Kasumi-1 (cell line): ENCODE measurements at places on chromosomes 12 and 14.

DNA sequence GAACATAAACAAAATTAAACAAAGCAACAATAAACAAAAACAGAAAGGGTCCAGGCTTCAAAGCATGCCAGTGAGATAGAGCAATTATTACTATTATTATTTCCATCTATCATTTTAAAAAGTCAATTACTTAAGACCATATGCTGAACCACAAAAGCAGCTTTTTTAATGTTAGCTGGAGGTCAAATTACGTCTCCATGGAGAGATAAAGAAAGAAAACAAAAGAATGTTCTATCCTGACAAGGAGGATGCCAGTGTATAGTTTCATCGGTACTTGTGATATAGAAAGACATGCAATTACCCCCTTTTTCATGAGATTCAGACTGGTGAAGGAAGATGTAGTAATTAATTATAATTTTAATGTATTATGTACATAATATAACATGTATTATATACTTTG is 81.6 kb upstream of the DCN start:
- DNase-seq = no peak

DNA sequence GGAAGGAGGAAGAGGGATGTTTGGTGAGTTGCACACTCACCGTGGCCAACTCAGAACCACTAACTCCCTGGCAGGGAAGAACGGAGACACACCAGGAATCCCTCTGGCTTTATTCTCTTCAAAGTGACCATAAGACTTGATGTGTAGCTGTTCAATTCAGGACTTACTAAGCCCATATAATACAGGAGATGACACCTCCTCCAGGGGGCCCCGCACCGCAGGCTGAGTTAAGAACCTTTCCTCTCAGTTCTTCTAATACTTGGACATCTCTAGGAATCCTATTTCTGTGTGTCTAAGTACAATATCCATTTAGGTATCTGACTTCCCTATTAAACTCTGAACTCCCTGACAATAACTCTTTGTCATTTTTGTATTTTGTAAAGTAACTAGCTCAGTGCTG is 49.5 kb downstream of the DCAF4 start:
- no peak for DNase-seq

- DNase-seq = no peak
Observed at GRCh38 chr14:91068642-91069041, 8.2 kb upstream of the RPS6KA5 start.

DNA sequence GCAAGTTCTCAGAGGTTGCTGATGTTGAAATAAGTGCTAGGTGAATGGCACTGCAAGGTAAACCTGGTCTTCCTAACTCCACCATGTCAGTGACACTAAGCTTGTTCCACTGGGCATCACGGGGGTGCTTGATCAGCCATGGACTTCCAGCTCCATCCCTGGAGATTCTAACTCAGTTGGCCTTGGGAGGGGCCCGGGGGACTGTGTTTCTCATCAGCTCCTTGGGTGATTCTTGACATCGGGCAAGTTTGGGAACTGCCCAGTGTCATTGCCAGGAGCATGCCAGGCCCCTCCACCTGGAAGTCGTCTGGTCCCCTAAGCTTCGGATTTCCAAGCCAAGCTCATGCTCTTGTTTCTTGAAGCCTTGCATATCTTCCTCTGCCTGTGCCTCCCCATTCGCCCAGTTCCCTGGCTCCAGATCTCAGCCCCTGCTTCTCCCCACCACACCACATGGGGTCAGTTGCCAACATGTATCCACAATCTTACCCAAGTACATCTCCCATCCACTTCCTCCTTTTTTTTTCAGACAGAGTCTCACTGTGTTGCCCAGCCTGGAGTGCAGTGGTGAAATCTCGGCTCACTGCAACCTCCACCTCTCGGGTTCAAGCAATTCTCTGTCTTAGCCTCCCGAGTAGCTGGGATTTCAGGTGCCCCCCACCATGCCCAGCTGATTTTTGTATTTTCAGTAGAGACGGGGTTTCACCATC is 30.7 kb upstream of the RFLNA start:
- no peak for DNase-seq

- DNase-seq = no peak
Observed at GRCh38 chr14:104171029-104171697, 32.8 kb downstream of the KIF26A start.

DNA sequence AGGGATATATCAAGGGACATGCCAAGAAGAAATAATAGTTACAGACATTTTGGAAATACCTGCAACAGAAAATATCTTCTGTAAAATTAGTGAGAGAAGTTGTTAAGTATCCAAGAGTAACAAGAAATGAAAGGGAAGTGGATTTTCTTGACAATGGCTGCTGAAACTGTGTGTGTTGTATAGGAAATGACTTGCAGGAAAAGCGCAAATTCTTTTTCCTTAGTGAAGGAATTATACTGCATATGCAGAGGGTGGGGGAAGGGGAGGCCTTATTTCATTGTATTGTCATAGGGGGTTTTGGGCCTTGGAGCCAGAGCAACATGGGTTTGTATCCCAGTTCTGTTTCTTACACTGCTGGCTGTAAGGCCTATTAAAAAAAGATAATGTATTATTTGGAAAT is 84.4 kb upstream of the DDHD1 start:
- no peak for DNase-seq

GRCh38 chr12:124323771-124324530 is 29.1 kb downstream of the RFLNA start:
- DNase-seq = no peak

DNA sequence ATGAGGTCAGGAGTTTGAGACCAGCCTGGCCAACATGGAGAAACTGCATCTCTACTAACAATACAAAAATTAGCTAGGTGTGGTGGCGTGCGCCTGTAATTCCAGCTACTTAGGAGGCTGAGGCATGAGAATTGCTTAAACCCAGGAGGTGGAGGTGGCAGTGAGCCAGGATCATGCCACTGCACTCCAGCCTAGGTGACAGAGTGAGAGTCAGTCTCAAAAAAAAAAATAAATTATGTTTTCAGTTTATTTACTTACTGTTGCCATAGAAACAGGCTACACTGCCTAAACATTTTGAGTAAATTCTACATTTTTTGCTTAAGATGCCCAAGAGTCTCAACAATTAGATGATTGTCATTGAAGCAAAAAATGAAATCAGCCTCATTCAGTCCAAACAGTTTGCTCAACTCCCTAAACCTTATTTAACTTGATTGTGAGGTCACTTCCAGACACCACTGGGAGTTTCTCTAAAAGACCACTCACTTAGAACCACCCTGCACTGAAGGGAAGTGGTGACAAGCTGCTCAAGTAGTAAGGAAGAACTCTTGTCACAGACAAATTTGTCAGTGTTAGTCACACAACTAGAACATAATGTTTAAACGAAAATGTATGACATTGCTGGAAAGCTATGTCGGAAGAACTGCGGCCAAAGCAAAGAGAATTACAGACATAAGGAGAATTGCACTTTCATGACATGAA is 9.8 kb upstream of the GNPNAT1 start:
- peak; percentile 69 for DNase-seq
